ENCODE measurements at places on chromosomes 16 and 17.

- ATAC-seq: no peak
Measured at GRCh38 chr17:64073771-64074703, 53.6 kb upstream of the ICAM2 start.

DNA sequence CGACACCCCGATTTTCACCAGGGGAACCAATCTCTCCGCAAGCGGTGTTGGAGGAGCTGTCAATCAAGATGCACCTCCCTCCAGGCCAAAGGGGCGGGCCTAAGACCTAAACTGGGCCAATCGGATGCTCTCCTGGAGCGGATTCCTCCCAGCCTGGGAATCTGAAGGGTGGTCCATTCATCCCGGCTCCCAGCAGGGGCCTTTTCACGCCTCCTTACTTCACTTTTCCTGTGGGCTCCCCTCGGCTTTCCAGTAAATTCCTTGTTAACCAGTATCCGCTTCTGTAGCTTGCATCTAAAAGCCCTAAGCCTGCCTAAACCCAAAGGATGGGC, 17.1 kb downstream of the C16orf74 start:
- no peak for ATAC-seq

GRCh38 chr16:84941921-84942320, 69.4 kb downstream of the ZDHHC7 start:
- no peak for ATAC-seq

GRCh38 chr17:68867759-68868516, 87.3 kb downstream of the ABCA8 start:
- ATAC-seq: no peak

GRCh38 chr16:5768445-5768844, 670.9 kb upstream of the EEF2KMT start:
- no peak for ATAC-seq

DNA sequence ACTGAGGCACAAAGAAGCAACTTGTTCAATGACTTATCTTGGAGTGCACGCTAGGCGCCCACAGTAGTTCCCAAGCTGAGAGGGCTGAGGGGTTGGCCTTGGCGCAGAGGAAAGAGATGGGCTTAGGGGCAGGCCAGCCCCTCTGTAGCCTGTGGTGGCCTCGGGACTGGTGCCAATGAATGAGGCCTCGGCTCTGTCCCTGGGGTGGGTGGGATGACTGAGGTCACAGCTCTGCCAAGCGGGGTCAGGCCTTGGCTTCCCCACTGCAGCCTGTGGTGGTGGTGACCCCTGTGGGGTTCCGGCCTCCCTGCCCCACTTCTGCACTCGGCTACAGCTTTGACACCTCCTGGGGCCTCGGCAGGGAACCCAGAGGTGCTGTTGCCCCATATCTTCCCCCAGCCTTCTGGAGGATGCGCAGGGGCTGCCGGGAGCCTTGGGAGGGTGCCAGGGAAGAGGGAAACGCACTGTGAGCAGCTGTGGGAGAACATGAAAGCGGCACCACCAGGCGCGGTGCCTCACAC, 46.0 kb downstream of the BEAN1 start:
- ATAC-seq: no peak

DNA sequence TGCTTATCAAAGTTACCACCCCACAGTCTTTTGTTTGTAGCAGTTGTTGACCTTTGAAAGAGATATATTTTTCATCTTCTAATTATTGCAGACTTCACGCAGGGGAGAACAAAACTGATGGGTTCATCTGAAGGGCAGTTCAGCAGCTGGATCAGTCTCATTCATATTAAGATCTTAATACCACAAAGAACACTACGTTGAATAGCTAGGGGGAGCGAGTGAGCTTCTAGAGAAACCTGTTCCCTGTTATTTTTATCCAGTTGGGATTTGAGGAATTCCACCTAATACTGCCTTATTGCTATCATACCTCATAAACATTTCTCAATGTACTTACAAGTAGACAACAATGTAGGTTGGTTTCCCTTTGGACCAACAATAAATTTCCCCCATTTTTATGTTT, 306.1 kb upstream of the KIF2B start:
- ATAC-seq: no peak

- ATAC-seq: no peak
Measured at GRCh38 chr16:56362057-56362655, 63.2 kb downstream of the AMFR start.

DNA sequence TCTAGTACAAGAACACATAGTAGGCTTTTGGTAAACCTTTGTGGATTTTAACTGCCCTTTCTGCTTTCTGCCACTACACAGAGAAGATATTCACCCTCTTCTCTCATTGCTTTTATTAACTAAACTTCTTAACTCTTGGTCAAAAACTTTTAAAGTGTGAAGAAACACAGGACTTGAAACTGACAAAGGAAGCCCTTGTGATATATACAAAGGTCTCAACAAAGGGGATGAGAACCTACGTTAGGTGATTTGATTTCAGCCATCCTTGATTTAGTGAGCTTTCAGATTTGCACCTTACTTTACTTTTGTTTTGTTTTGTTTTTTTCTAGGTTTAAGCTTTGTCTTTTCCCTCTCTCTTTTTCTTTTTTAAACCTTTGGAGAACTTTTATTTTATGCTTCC, 66.9 kb downstream of the TBX4 start:
- ATAC-seq: no peak

GRCh38 chr16:86142801-86143236, 243.9 kb downstream of the IRF8 start:
- no peak for ATAC-seq

DNA sequence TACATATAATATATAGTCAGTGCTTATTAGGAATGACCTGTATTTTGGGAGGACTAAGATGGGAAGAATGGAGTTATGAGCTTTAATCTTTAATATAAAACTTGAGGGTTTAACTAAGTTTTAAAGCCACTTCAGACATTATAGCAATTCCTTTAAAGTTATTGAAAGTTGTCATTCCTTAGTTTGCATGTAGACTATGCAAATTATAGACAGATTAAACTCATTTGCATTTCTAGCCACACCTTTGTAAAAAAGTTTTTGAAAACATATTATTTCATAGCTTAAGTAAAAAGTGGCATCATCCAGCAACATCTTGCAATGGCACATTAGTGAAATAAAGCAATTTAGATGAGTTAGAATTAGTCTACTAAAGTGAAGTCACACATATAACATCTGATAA, 49.8 kb downstream of the C17orf58 start:
- ATAC-seq: peak; percentile 57

DNA sequence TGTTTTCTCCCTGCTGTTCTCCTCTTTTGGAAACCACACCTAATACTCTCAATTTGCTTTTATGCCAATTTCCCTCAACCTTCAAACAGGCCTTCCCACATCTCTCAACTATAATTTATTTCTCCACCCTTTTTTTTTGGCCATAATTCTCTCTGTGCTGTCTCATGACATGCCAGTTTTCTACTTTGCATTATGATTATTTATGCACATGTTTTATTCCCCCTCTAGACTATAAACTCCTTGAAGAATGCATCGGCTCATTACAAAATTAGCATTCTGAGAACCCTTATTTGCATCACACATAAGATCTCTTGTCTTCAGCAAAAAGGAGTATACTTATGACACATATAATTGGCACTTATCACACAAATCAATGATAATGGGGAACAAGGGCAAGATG, 10.9 kb upstream of the LYRM9 start:
- ATAC-seq: no peak

DNA sequence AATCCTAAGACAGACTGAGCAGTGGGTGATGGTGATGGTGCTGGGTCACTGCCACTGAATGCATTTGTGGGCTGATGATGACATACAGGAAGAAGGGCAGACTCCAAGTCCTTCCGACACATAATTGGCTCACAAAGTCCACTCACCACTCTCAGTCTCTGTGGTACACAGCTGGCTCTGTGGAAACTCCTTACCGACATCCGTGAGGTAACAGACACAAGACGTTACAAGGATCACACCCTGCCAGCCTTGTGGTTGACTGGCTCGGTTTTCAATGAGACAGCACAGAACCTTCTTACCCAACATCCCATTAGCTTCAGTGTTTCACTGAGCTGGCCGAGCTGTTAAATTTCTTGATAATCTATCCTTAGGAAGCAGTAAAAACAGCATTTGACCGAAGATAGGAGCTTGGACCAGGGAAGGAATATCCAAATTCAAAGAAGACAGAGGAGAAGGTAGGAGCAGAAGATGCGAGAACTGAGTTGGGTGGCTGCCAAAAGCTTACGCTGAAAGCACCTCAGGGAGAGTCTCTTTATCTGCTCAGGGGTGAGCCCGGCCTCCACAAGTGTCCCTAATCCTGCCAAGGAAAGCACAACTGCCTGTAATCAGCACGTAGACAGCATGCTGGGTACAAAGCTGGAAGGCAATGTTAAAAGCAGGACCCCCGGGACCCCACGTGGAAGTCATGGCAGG, 5.5 kb upstream of the MXRA7 start:
- ATAC-seq: peak; percentile 62

DNA sequence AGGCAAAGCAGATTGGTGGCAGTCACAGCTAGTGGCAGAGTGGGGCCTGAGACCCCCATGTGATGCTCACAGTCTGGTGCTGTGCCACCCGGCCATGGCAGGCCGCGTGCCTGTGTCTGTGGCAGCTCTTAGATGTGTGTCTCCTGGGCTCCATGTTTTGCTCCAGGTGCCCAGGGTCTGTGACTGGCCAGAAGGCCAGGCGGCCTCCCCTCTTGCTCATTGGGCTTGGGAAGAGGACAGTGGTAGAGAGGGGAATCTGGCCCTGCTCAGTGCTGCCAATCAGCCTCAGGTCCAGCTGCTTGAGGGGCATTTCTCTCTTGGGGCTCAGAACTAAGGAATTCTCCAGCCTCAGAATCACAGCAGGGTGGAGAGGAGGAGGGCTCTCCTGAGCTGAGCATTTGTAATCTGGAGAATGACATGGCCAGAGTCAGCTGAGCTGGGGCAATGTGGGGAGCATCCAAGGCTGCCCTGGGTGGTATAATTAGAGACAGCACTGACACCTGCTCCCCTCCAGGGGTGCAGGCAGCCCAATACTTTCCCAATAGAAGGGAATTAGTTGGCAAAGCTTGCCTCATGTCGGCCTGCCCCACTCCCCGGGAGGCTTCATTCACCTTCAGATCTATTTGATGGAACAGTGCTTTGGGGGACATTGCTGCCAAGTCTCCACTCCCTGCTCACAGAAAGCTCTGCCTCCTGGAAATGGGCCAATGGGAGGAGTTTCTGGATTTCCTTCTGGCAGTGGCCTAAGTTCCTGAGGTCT, 2.7 kb upstream of the LASP1NB start:
- peak; percentile 53 for ATAC-seq

DNA sequence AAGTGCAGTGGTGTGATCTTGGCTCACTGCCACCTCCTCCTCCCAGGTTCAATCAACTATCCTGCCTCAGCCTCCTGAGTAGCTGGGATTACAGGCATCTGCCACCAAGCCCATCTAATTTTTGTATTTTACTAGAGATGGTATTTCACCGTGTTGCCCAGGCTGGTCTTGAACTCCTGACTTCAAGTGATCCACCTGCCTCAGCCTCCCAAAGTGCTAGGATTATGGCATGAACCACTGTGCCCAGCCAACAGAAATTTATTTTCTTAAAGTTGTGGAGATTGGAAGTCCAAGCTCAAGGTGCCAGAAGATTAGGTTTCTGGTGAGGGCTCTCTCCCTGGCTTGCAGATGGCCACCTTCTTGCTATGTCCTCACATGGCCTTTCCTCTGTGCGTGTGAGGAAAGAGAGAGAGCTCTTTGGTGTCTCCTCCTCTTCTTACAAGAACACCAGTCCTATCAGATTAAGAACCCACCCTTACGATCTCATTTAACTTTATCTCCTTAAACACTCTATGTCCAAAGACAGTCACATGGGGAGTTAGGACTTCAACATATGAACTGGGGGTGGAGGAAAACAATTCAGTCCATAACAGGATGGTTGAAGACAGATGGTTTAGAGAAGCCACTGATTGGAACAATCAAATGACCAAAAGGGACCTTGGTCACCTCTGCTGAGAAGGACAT, 31.8 kb downstream of the C16orf82 start:
- ATAC-seq: no peak

DNA sequence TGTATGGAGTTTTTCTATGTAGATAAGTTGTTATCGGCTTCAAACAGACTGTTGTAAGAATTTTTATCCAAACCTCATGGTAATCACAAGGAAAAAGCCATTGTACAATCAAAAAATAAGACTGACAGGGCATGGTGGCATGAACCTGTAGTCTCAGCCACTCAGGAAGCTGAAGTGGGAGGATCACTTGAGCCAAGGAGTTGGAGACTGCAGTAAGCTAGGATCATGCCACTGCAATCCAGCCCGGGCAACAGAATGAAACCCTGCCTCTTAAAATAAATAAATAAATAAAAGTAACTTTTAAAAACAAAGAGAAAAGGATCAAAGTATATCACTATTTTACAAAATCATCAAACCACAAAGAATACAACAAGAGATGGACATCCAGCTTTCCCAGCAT, 14.4 kb downstream of the OR1A1 start:
- ATAC-seq: no peak

GRCh38 chr17:58415371-58416055, 1.8 kb downstream of the RNF43 start:
- no peak for ATAC-seq

- no peak for ATAC-seq
Measured at GRCh38 chr16:78740269-78740668, 640.8 kb downstream of the WWOX start.

DNA sequence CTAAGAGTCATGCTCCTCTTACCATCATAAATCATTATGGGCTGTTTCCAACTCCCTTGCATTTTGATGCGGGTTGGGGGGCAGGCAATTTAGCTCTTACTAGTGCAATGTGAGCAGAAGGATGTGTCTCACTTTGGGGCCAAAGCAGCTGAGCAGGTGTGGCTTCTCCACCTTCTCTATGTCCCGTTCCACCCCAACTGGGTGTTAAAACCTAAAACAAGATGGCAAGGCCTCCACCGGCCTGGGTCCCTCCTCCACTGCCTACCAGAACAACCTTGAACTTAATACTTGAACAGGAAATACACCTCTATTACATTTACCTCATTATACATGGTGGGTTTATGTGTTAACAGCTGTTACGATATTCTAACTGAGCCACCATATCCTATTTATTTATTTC, 52.8 kb downstream of the TOX3 start:
- ATAC-seq: no peak

GRCh38 chr16:89847051-89847939, 19.0 kb downstream of the SPIRE2 start:
- no peak for ATAC-seq

DNA sequence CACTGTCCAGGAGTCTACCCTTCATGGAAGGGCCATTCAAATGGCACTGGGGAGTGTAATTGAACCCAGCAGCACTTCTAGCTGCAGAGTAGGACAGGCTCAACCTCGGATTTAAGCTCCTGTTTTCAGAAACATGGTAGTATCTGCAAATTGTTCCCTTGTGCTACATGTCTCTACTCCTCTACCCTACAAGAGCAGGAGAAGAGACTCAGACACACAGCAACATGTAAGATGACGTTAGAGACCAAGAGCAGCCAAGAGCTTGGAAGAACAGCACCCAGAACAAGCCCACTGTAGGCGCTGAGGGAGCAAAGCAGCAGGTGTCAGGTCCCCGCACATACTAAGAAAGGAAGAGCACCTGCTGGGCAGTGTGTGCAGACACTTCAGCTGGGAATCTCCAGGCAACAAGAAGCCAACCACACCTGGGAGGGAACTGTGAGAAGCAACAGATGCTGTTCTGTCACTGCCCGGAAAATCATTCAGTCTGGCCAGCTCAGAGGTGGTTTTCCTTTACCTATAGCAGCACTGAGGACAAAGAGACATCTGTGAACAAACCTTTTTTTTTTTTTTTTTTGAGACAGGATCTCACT, 35.6 kb upstream of the MNT start:
- peak; percentile 1 for ATAC-seq

All from motor neuron (in vitro differentiated cells).